ENCODE measurements at places on chromosomes 16 and 17. TPM values are rescaled to one million over a fixed set of nuclear protein-coding genes. Genes with fewer than 3 reads are reported as not detected.

The SDK2 gene
- total RNA-seq = 10.9 TPM

The SCNN1B gene
- 0.66 TPM for total RNA-seq

The GPRC5B gene
- 72.8 TPM for total RNA-seq

The ZDHHC1 gene
- 12.6 TPM for total RNA-seq

The TK1 gene
- 13.7 TPM for total RNA-seq

The KRTAP3-1 gene
- total RNA-seq = not detected

The MRPL12 gene
- 9.2 TPM for total RNA-seq

The PLD6 gene
- 11.0 TPM for total RNA-seq

The PRKAR1A gene
- 338 TPM for total RNA-seq

The RNF112 gene
- total RNA-seq = 9.7 TPM

The SULT1A2 gene
- 0.50 TPM for total RNA-seq

The KRTAP1-5 gene
- not detected for total RNA-seq

The PTX4 gene
- total RNA-seq = not detected

The CIBAR2 gene
- 6.8 TPM for total RNA-seq

The LITAF gene
- total RNA-seq = 40.7 TPM

The MIEN1 gene
- total RNA-seq = 14.5 TPM

The ERN2 gene
- total RNA-seq = 0.33 TPM

The PRAC2 gene
- not detected for total RNA-seq

The VAT1L gene
- 147 TPM for total RNA-seq

The FOXF1 gene
- total RNA-seq = 0.66 TPM

All from spinal cord (tissue), 10 donors.